Activated CD8-positive, alpha-beta T cell treated with anti-CD3 and anti-CD28 coated beads, Interleukin-2, amount 10 ng/mL, durations not matched to agents 7 days and 5 days (primary cell): ENCODE measurements at places on chromosomes 4 and X. TPM values are rescaled to one million over a fixed set of nuclear protein-coding genes. Genes with fewer than 3 reads are reported as not detected.

- H3K36me3 ChIP-seq: no peaks in the 10 kb centered on the region
- H3K27ac ChIP-seq: no peak overlapping the region
- peaks cover 2% of the 10 kb centered on the region for H3K4me1 ChIP-seq
- H3K4me3 ChIP-seq: no peak overlapping the region
- DNase-seq: no peak
Observed at GRCh38 chr4:109424093-109424841, 9.3 kb upstream of the SEC24B start.

- no peaks in the 10 kb centered on the region for H3K27me3 ChIP-seq
- DNase-seq: no peak
- no peaks in the 10 kb centered on the region for H3K36me3 ChIP-seq
Observed at GRCh38 chr4:123215536-123215935, 181.1 kb upstream of the SPRY1 start.

DNA sequence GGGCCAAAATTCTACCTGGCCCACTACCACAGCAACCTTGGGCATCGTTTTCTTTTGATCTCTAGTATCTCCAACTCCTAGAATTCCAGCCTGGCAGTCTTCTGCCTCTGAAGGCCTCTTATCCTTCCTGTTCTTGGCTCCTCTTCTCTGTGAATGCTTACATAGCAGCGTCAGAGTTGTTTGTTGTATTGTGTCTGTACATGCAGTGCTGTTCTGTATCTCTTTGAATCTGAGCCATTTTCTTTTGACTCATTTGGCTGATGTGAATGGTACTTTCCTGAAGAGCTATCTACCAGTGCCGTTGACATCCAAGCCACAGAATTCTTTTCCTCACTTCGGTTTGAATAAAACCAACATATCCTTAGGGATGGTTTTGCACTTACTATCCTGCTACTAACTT, 79.2 kb downstream of the TMEM164 start:
- no peak for DNase-seq
- peaks cover 6% of the 10 kb centered on the region for H3K4me1 ChIP-seq
- no peak overlapping the region for H3K27ac ChIP-seq

DNA sequence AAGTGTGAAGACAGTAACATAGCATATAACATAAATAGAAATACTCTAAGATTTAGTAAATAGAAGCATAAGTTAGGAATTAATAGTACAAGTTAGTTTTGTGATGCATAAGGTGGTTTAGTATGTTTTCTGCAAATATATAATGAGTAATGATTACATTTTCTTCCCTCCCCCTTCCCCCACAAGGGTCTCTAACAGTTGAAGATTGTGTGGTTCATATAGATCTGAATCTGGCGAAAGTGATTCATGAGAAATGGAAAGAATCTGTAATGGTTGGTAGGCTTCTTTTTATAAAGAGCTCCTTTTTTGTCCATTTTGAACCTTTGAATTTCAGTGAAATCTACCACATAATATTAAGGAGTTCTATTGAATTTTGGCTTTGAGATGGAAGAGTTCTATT, 66.3 kb downstream of the N4BP2 start:
- H3K36me3 ChIP-seq: peaks cover 34% of the 10 kb centered on the region
- no peaks in the 10 kb centered on the region for H3K27me3 ChIP-seq
- peaks cover 33% of the 10 kb centered on the region for H3K4me1 ChIP-seq
- H3K27ac ChIP-seq: no peak overlapping the region

DNA sequence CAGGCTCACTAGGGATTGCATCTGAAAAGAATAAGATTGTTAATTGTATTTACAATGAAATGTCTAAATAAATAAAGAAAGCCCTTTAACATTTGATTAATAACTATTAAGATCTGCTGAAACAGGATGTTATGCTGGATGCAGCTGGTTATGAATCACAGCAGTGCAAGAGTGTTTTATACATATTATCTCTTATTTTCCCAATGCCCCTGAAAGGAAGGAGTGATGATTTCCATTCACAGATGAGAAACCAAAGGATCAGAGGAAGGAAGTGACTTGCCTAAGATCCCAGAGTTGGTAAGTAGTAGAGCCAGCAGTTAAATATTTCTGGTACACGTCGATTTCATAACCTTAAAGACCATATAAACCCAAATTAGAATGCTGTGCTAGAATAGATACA, 76.3 kb upstream of the ARHGAP36 start:
- H3K4me1 ChIP-seq: no peaks in the 10 kb centered on the region
- no peak for DNase-seq
- H3K27ac ChIP-seq: no peak overlapping the region
- H3K27me3 ChIP-seq: no peaks in the 10 kb centered on the region
- no peak overlapping the region for H3K4me3 ChIP-seq

DNA sequence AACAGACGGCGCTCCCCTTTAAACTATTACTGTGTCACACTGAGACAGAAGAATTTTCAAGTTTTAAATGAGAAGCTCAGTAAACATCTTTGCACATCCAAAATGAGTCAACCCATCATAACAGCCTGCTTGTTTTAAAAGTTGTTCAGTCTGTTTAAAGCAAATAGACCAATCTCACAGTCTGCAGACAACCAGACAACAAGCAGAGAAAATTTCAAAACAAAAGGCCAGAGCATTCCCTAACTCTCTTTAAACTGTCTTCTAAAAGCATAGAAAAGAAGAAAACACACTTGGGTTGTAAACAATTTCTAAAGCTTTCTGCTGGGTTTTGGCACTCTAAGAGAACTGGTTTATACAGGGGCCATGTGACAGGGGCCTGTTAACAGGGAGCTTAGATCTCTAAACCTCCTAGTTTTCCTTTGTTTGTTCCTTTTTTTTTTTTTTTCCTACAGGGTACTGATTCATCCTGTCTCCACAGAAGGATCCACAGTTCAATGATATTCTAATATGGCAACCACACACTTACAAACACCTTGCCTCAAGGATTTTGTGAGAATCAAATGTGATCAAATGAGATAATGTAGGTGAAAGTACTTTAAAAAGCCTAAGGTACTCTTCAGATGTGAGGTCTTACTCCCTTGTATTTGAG, 100.8 kb upstream of the MAML3 start:
- H3K4me1 ChIP-seq: peaks cover 23% of the 10 kb centered on the region
- no peak overlapping the region for H3K4me3 ChIP-seq
- no peak overlapping the region for H3K27ac ChIP-seq

DNA sequence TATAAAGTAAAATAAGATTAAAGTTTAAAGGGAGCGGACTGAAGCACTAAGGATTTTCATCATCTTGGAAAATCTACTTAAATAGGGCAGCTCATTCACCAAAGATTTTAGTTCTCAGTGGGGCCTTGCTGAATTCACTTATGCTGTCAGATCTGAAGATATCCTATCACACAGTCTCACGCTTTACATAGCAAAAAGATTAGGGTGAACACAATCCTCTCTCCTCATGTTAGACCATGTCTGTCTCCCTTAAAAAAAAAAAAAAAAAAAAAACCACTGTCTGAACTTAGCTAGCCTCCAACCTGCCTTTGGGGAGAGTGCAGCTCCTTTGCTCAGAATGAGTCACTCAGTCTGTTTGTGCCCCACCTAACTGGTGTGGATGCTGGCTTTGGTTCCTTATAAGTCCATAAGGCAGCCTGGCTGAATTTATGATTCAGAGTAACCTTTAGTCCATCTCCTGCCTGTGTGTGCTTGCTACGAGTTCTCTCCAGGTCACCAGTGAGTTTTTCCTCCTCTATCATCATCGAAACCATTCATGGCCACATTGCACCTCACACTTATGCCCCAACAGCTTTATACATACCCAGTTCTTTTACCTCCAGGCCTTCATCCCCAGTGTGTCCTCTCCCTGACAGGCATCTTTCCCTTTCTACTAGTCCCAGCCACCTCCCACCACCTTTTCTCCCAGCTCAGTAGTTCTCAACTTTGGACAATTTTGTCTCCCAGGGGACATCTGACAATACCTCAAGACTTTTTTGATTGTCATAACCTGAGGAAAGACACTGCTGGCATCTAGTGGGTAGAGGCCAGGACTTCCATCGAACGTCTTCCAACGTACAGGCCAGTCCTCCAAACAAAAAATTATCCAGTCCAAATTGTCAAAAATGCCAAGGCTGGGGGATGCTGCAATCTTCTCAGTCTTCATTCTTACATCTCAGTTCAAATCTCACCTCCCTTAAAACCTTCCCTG, 220.7 kb upstream of the EMCN start:
- H3K4me1 ChIP-seq: no peaks in the 10 kb centered on the region
- no peak for DNase-seq
- no peak overlapping the region for H3K4me3 ChIP-seq
- no peak overlapping the region for H3K27ac ChIP-seq

GRCh38 chrX:48938721-48939425, 18.5 kb downstream of the OTUD5 start:
- DNase-seq: peak; percentile 71
- peak overlapping the region; percentile 75 for H3K4me3 ChIP-seq
- peaks cover 92% of the 10 kb centered on the region for H3K4me1 ChIP-seq
- no peaks in the 10 kb centered on the region for H3K27me3 ChIP-seq
- peak overlapping the region; percentile 88 for H3K27ac ChIP-seq

DNA sequence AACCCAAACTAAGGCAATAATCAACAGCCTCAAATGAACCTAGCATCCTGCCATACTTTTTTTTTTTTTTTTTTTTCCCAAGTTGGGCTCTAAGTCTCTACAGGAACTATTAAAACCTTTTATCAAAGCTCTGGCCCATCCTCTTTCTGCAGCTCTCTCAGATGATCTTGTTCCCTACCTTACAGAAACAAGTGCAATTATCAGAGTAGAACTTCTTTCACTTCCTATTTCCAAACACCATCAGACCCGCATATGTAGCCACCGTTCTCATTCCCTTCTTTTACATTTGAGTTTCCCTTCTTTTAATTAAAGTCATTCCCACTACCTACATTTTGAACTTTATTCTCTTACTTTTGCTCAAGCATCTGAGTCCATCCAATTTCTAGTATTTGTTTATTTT, 690.6 kb downstream of the DMD start:
- H3K27ac ChIP-seq: no peak overlapping the region
- no peaks in the 10 kb centered on the region for H3K27me3 ChIP-seq
- no peak for DNase-seq
- H3K36me3 ChIP-seq: no peaks in the 10 kb centered on the region

GRCh38 chr4:70651864-70652506, 14.3 kb downstream of the JCHAIN start:
- H3K36me3 ChIP-seq: no peaks in the 10 kb centered on the region
- H3K27ac ChIP-seq: no peak overlapping the region
- H3K4me1 ChIP-seq: peaks cover 8% of the 10 kb centered on the region
- peaks cover 7% of the 10 kb centered on the region for H3K27me3 ChIP-seq

DNA sequence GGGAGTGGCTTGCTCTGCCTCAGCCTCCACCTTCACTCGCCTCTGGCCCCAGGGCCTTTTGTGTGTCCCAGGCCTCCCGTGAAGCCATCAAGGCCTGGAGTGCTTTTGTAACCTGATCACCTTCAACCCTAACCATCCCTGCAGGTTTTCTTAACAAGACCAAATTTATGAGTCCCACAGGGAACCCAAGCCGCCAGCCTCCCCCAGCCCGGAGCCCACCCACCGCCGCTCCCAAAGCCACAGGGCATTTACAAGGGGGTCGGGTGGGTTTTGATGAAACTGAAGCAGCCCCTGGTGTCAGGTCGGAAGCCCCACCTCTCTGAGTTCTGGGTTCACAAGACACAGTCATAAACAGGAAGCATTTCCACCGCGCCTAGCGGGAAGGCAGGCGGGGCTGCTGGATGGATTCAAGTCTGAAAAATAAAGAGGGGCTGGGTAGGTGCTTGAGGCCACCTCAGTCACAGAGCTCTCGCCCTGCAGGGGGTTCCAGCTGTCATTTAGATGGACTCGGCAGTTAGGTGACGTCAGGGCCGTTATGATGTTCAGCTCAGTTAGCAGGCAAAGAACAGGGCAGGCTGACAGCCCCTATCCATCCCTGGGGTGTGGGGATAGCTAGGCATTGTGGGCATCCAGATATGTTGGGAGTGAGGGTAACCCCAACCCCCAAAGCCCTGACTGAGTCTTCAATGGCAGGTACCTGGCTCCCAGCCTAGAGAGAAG, 128.5 kb downstream of the BCOR start:
- H3K27me3 ChIP-seq: no peaks in the 10 kb centered on the region
- peaks cover 4% of the 10 kb centered on the region for H3K36me3 ChIP-seq
- no peak overlapping the region for H3K4me3 ChIP-seq
- peak overlapping the region; percentile 85 for H3K27ac ChIP-seq
- peak; percentile 45 for DNase-seq
- peaks cover 21% of the 10 kb centered on the region for H3K4me1 ChIP-seq

GRCh38 chrX:116873671-116874070, 410.9 kb upstream of the CT83 start:
- H3K27me3 ChIP-seq: no peaks in the 10 kb centered on the region
- H3K4me1 ChIP-seq: no peaks in the 10 kb centered on the region
- H3K4me3 ChIP-seq: no peak overlapping the region
- H3K27ac ChIP-seq: no peak overlapping the region
- no peaks in the 10 kb centered on the region for H3K36me3 ChIP-seq

DNA sequence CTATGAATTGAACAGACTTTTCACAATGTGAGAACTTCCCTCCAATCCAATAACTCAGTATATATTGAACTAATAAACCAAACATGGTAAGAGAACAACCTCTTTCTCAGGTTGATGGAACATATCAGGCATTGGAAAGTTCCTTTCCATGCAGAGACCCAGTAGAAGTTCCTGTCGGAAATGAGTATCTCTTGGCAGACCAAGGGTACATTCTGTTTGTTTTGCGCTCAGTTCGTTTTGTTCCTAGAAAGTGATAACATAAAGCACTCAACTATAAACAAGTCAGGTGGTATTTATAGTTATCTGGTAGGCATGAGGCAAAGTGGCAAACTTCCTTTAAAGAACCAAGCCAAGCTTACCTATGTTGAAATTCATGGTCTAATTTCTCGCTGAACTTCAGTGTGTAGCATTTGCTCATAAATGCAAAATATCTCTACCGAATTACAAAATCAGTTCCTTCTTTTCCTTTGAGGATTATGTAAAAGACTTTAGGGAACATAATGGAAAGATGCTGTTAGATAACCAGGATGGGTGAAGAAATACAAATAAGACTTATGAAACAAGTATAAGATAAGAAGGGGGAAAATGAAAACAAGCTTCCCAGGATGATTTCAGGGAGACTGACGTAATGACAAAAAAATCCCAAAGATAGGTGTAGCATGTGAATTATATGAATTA, 120.3 kb downstream of the ARHGAP24 start:
- H3K27me3 ChIP-seq: no peaks in the 10 kb centered on the region
- H3K36me3 ChIP-seq: no peaks in the 10 kb centered on the region
- no peak for DNase-seq
- H3K4me1 ChIP-seq: no peaks in the 10 kb centered on the region

GRCh38 chr4:19329077-19329476, 922.6 kb upstream of the SLIT2 start:
- H3K36me3 ChIP-seq: no peaks in the 10 kb centered on the region
- no peaks in the 10 kb centered on the region for H3K4me1 ChIP-seq
- H3K4me3 ChIP-seq: no peak overlapping the region
- no peak overlapping the region for H3K27ac ChIP-seq

The CT45A1 gene
- not detected for total RNA-seq

The FTSJ1 gene
- total RNA-seq: 64.9 TPM

The RHOH gene
- total RNA-seq: 159 TPM

The MAP7D2 gene
- 0.13 TPM for total RNA-seq

The NXF2B gene
- total RNA-seq: not detected

The RAB33A gene
- total RNA-seq: 31.6 TPM

The SSX3 gene
- total RNA-seq: not detected

The FGF2 gene
- 0.13 TPM for total RNA-seq

The CLNK gene
- not detected for total RNA-seq

The CRMP1 gene
- not detected for total RNA-seq

The LRP2BP gene
- total RNA-seq: 1.3 TPM

The NSG1 gene
- total RNA-seq: 17.8 TPM

The ANKRD50 gene
- 0.10 TPM for total RNA-seq

The ADGRG4 gene
- not detected for total RNA-seq
